ENCODE measurements at places on chromosomes 2 and 18. TPM values are rescaled to one million over a fixed set of nuclear protein-coding genes. Genes with fewer than 3 reads are reported as not detected.

AGXT gene
- 0.61 TPM for total RNA-seq

KCNG2 gene
- total RNA-seq: 0.80 TPM

GRCh38 chr2:190947711-190948251 lies 66.2 kb downstream of the STAT1 start:
- peak; percentile 86 for DNase-seq
- H3K4me1 ChIP-seq: peaks cover 6% of the 10 kb centered on the region
- no peak overlapping the region for H3K27ac ChIP-seq

FBXO11 gene
- total RNA-seq: 157 TPM

GRCh38 chr18:40056079-40056692 lies 1898.8 kb upstream of the PIK3C3 start:
- no peak overlapping the region for H3K27ac ChIP-seq
- H3K36me3 ChIP-seq: no peaks in the 10 kb centered on the region
- peaks cover 3% of the 10 kb centered on the region for H3K27me3 ChIP-seq
- no peaks in the 10 kb centered on the region for H3K4me1 ChIP-seq
- H3K4me3 ChIP-seq: no peak overlapping the region

All from lung (tissue), 17 donors.